ENCODE measurements at places on chromosomes 4 and X.

DNA sequence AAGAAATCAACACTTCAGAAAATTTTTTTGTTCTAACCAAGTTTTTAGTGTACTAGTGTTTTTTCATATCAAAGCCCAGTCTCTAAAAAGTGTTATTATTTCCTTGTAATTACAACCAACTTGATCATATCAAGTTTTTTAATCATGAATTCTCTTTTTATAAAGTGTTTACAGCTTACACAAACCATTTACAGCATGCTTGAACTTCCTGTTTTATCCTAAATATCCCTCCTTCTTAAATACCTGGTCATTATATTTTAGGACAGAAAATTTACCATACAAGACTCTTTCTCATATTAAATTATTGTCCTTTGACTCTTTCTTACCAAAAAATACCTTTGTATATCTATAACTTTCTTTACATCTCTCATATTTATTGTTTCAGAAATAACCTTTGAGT lies 89.4 kb upstream of the NPY2R start:
- no peak for DNase-seq

DNA sequence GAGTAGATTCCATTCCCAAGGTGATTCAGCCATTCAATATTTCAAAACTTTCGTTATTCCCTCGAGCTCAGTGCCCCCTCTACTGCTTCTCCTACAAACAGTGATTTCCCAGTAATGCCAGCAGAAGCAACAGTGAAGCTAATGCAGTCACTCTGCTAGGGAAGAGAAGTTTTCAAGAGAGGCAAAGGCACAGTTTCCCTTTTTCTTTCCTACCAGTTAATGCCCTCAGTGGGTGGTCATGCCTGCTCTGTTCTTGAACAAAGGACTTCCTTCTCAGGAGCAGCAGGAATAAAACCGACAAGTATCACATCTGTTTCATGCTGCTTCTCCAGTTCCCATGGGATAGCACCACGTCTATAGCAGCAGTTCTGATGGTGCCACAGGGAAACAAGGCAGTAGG lies 317.2 kb downstream of the TENM3 start:
- no peak for DNase-seq

DNA sequence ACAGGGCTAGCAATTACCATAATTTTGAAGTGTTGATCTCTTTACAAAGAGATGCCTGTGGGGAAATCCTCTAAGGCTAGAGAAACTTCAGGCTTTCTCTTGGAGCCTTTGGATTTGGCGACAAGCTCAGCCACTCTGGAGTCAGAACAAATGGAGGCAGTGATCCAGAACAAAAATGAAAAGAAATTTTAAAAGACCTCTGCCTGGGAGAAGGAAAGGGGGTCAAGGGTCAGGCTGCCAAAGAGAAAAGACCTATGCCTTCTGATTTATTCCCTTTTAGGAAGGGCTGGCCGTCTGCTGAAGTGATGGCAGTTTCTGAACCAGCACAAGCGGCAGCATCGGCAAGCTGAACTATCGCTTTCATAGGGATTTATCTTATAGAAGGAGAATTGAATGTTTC lies 140.8 kb upstream of the SFRP2 start:
- DNase-seq: no peak

GRCh38 chr4:7464259-7464655 lies 29.5 kb upstream of the PSAPL1 start:
- no peak for DNase-seq

DNA sequence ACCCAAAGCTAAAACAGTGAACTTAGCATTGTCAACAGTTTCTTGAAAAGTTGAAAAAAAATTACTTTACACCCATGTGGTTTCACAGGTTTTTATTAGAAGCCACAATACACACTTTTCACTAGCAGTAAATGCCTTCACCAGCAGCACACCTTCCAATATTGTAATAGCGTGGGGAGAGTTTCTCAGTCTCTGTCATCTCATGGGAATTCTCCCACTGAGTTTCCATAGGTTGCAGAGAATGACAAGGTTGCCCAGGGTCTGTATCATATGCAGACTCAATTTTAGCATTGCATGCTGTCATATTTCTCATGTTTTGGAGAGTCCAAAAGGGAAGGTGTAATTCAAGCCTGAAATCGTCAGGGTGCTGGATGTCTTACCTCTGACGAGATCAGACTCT lies 486.1 kb upstream of the TENM3 start:
- DNase-seq: no peak

GRCh38 chrX:44489515-44489914 lies 53.1 kb downstream of the FUNDC1 start:
- no peak for DNase-seq

GRCh38 chr4:60657041-60657440 lies 543.1 kb upstream of the ADGRL3 start:
- DNase-seq: no peak

- no peak for DNase-seq
These were observed 70.5 kb downstream of the SEL1L3 start for GRCh38 chr4:25792200-25792791.

DNA sequence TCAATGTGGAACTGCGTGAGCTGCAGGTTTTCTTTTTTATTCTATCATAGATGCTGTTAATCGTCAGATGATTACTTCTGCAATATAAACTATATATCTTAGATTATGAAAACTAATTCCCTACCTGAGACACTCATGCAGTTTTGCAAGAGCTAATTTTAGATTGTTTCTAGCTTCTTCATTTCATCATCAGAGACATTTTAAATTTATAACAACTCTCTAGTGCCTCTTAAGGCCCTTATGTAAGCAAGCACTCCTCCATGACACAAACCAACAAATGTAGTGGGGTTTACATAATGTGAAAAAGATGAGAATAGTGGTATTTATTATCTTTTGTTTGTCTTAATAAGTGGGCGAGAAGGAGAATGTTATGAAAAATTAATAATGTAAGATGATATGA lies 170.2 kb upstream of the ETNPPL start:
- DNase-seq: no peak

- no peak for DNase-seq
These were observed 218.5 kb downstream of the SPANXN3 start for GRCh38 chrX:143298663-143299241.

DNA sequence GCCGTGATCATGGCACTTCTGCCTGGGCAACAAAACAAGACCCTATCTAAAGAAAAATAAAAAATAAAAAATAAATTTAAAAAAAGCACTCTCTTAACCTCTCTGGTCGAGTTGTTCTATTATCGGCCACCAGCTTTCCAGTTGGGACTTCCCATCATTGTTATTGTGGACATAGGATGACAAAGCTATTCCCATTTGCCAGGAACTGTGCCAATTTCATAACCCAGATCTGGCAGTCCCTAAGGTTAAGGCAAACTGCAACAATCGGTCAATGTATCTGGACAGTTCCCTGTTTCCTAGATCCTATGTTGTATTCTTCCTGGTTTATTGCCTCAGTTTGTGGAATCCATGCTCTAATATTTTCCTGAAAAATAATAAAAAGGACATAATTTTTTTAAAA lies 17.8 kb upstream of the ANXA5 start:
- DNase-seq: no peak

GRCh38 chr4:11537846-11538245 lies 109.2 kb upstream of the HS3ST1 start:
- DNase-seq: no peak

- DNase-seq: no peak
These were observed 701.9 kb upstream of the ACTRT1 start for GRCh38 chrX:128754130-128754529.

DNA sequence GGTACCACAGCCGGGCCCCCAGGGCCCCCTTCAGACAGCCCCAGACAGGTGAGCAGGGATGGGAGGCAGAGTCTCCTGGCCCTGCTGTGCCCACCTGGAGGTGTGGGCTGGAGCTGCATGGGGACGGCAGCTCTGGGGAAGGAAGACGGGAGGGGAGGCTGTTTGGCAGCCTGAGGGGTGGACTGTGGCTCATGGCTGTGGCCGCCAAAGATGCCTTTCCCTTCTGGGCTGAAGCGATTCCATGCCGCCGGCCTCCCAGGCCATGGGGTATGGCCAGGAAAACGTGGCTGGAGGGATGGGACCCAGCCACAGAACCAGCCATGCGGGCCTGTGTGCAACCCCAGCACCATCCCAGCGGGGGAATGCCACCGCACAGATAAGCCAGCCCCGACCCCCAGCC lies 65.7 kb downstream of the FAM53A start:
- DNase-seq: no peak

- DNase-seq: no peak
These were observed 348.7 kb downstream of the MAPK10 start for GRCh38 chr4:86011117-86011516.

- no peak for DNase-seq
These were observed 150.5 kb downstream of the VCX3A start for GRCh38 chrX:6384371-6384770.

- DNase-seq: peak; percentile 4
These were observed 441.6 kb upstream of the PITX2 start for GRCh38 chr4:111064342-111064993.

DNA sequence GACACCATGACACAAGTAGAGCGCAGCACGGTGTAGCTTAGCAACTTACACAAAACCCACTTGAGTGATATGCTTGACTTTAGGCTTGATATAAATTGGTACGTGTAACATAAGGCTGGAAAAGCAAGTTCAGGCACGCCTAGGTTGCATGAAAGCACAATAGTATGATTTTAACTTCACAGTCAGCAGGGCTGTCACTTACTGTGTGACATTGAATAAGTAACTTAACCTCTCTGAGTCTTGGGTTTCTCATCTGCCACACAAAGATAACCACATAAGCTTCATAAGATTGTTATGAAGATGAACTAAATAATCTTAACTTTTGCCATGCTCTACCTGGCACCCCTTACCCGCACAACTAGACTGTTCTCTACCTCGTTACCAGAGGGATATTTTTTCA lies 9.5 kb downstream of the SRD5A3 start:
- DNase-seq: no peak

- no peak for DNase-seq
These were observed 490.4 kb upstream of the ZFP42 start for GRCh38 chr4:187504974-187505797.

- no peak for DNase-seq
These were observed 75.3 kb downstream of the HMGB2 start for GRCh38 chr4:173258866-173259265.

DNA sequence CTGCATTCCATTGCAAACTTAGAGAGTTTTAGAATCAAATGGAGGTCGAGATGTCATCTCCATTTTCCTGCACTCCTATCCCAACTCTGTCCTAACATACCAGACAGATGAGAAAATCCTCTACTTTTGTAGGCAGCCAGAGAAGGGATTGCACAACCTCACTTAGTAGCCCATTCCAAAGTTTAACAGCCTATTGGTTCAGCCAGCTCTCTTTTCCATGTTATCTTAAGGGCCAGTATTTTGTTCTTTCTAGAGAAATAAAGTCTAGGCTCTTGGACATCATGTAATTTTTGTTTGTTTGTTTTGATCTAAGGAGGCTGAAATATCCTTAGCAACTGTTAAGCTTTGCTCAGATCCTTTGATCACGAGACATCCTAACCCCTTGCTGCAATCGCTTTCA lies 173.0 kb downstream of the COX18 start:
- peak; percentile 86 for DNase-seq

- DNase-seq: no peak
These were observed 68.8 kb downstream of the ABLIM2 start for GRCh38 chr4:8089862-8090261.

Data from retinal pigment epithelial cell (primary cell).